SK-N-DZ (cell line): ENCODE measurements at places on chromosomes 12 and 14.

- DNase-seq: no peak
Measured at GRCh38 chr12:103768467-103769123, 72.4 kb downstream of the NT5DC3 start.

GRCh38 chr12:94900496-94900895, 103.0 kb downstream of the NDUFA12 start:
- no peak for DNase-seq

- peak; percentile 80 for DNase-seq
Measured at GRCh38 chr14:51283402-51284085, 43.5 kb downstream of the TMX1 start.

- no peak for DNase-seq
Measured at GRCh38 chr14:97838986-97839385, 1041.8 kb downstream of the VRK1 start.

GRCh38 chr14:100342195-100342594, 19.1 kb downstream of the SLC25A47 start:
- DNase-seq: no peak

- no peak for DNase-seq
Measured at GRCh38 chr14:91272341-91273272, 28.1 kb upstream of the GPR68 start.

DNA sequence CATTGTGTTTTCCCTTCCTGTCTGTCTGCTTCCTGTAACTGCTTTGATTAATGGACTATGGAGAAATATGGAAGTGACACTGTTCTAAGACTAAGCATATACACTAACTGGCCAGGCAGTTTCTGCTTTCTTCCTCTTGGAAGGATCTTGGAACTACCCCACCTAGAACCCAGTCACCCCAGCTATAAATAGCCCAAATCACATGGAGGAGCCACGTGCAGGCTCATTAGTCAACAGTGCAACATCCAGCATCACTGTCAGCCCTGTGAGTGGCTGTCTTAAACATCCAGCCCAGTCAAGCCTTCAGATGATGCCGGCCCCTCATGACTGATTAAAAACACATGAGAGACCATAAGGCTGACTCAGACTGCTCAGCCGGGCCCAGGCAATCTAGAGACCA, 39.2 kb downstream of the BCAT1 start:
- no peak for DNase-seq

DNA sequence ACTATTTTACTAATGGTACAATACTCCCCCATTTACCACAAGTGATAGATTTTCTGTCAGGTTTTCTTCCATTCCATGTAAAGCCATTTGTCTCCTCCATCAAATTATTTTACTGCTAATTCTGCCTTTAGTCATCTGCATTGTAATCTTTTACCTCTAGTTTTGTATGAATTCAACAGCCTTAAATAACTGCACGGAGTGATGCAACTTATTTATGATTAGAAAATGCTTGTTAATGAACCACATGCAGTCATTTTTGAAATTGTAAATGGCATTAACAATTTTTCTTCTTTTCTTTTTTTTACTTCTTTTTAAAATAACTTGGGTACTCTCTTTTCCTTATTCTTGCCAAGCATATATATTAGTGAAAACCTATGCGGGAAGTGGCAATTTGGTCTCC, 71.5 kb downstream of the RESF1 start:
- no peak for DNase-seq

DNA sequence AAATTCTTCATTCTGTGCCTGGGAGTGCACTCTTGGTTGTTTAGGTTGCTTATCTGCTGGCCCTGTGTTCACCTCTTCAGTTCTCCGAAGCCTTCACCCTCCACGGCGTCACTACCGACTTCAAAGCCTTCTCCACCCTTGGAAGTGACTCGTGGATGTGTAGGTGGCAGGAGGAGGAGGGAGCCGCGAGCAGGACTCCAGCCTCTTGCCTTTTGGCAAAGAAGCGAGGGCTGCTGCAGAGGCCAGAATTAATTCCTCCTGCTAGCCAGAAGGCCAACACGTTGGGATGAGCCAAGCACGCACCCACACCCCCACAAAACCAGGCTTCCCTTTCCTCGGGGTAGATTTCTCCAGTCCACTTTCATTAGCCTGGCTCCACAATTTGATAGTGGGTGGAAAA, 86.5 kb downstream of the TBX5 start:
- DNase-seq: no peak

DNA sequence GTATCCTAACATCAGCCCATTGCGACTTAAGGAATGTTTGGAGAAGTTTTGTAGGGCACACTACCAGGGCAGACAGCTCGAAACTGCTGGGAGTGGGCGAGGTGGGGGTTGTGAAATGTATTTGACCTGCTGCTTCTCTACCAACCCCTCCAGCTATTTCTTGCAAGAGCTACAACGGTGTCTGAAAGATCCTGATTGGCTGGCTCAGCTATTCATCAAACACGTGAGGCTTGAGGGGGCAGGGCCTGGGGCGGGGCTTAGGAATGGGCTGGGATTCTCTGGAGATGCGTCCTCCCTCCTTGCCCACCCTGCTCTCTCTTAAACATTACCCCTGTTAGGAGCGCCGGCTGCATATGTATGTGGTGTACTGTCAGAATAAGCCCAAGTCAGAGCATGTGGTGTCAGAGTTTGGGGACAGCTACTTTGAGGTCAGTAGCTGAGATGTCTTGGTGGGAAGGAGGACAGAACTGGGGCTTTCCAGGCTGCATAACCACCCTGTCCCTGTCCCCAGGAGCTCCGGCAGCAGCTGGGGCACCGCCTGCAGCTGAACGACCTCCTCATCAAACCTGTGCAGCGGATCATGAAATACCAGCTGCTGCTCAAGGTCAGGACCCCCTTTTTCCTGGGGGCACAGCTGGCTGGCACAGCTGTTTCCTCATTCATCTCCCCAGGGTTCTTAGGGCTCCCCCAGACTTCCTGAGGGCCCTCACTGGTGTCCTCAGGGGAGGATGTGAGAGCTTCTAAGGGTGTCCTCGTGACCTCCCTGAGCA, 3.1 kb downstream of the ARHGEF25 start:
- DNase-seq: no peak

DNA sequence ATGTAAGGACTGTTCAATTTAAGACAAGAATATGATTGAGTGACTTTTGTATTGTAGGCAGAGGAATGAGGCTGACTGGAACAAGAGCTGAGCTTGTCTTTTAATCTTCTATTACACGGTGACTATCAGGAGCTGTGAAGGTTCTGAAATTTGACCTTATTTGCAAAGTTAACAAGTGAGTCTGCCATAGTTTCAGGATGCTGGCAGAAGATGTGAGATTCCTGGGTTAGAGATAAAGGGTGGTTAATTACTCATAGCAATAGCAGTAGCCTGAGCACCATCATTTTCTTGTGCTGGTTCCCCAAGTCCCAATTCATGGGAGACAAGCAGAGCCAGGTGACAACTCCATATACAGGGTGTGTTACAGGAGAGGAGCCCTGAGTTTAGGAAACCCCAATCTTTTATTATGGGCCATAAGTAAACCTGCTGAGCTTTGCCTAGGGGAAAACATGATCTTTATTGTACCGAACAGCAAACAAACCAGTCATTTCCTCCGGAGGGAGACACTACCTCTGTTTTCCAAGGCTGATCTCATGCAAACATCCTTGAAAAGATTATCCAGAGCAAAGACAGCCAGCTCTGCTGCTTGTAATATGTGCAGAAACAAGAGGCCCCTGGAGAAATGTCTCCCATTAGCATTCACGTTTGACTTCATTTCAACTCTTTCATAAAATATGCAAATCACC, 51.7 kb upstream of the DDX11 start:
- no peak for DNase-seq

DNA sequence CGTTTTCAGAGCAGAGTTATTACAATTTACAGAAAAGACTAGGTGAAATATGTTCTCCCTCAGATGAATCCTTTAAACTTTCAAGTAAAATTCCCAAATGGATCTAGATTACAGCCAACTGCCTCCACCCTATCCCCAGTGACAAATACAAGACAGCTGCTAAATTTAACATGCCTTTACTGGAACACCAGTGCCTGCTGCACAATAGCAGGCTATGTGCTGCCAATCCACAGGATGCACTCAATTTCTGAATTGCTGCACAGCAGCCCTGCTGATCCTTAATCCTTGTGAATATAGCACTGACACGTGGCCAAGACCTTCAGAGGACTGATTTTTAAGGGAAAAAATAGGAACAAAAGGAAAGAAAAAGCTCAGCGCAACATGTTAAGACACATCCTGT, 128.9 kb downstream of the CCER1 start:
- DNase-seq: no peak

GRCh38 chr14:99685151-99685591, 1.1 kb downstream of the CYP46A1 start:
- DNase-seq: no peak

- DNase-seq: no peak
Measured at GRCh38 chr12:1929241-1929984, 11.0 kb upstream of the CACNA2D4 start.

GRCh38 chr14:70595443-70596185, 4.8 kb downstream of the MED6 start:
- no peak for DNase-seq

- no peak for DNase-seq
Measured at GRCh38 chr12:20175704-20176388, 192.5 kb upstream of the PDE3A start.

DNA sequence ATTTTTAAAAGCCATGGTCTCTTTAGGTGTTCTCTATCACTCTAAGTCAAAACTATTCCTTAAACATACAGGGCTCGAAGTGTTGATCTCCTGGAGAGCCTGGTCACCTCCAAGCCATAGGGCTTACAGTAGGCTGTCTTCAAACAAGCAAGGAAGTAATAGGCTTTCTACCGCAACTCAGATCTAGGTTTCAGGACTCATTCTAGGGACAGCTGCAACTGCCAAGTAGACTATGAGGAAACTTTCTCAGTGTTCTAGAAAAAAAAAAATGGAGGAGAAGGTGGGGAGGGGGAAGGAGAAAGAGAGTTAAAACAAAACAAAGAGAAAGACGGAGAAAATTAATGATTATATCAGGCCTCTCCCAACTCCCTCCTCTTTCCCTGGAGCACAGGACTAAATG, 106.9 kb upstream of the ETV6 start:
- no peak for DNase-seq

- DNase-seq: no peak
Measured at GRCh38 chr12:728781-729180, 23.6 kb upstream of the WNK1 start.

- DNase-seq: no peak
Measured at GRCh38 chr12:10563966-10564365, 49.4 kb downstream of the MAGOHB start.

DNA sequence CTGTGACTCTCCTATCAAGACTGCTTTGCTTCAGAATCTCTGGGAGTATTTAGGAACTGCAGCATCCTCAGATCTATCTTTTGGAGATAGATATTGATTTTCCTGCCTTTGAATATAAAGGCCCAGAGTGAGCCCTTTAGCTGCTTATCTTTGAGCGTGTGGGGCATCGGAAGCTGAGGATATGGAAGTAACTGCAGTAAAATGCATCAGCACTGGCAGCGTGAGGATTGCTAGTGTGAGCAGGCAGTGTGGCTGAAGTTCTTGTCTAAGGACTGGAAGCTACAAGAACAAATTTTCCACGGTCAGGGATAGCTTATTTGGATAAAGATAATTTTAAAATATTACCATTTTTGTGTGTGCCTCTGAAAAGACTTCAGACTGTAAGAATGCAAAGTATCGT, 474.7 kb downstream of the NPAS3 start:
- no peak for DNase-seq

DNA sequence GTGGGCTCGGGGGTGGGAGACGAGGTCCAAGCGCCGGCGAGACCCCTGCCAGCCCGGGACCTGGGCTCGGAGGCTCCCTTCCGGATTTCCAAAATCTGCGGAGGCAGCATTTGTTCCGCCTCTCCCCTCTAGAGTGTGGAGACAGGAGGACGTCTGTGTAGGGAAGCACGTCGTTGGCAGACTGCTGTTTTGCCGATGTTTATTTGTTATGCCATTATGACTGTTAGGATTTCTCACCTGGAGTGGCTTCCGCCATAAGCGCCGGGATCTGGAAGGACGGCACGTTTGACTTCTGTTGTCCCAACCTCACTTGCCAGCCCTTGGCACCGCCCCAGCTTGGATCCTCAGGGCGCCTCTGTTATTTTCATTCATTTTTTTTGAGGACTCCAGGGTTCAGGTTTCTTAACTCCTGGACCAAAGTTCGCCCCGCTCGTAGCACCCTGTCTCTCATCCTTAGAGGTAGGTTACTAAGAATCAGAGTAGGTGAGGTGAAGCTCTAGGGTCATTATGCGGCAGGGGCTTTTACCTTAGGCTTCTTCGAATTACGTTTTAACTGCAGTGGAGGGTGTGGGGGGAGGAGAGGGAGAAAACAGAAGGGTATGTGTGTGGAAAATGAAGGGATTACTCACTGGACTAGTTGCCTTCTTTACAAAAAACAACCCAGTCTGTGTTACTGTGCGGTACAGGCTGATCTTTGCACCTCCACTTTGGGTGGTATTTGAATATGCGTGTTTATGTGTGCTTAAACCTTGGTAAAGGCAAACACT, 547 bp upstream of the PYGL start:
- DNase-seq: no peak

DNA sequence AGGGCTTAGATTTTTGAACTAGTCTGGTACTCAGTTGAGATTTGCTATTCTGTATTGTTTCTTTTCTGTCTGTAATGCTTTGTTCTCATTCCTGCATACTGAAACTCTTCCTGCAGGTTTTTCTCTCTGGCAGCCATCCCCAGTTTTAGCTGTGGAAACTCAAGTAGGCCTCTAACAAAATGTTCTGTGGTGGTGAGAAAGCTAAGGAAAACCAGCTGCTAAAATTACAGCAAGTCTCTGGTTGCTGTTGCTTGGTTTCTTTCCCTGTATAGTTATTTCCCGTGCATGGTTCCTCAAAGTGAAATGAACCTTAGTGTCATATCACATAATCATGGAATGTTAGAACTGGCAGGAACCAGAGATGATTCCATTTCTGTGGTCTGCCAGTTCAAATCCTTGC, 442.5 kb downstream of the NRXN3 start:
- no peak for DNase-seq

- no peak for DNase-seq
Measured at GRCh38 chr12:88574278-88574677, 6.0 kb downstream of the KITLG start.

DNA sequence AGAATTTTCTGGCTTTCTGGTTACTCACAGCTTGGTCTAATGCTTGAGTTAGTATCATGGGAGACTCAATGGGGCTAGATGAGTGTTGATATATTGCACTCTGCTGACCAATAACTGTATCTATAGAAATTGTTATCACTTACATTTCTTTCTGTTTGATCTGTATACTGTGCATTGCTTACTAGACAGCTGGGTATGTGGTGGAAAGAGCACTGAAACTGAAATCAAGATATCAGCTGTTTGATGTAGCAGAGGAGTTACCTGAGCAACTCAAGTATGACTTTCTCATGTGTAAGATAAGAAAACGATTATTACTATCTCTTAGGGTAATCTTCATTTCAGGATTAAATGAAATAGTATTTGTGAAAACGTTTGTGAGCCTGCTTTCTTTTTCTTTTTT, 183.0 kb downstream of the SLC15A5 start:
- no peak for DNase-seq

GRCh38 chr14:29654901-29655550, 272.6 kb downstream of the PRKD1 start:
- no peak for DNase-seq

GRCh38 chr14:58415636-58416547, 11.4 kb downstream of the TIMM9 start:
- DNase-seq: no peak

GRCh38 chr12:48279101-48279500, 71.6 kb downstream of the ZNF641 start:
- DNase-seq: no peak

- DNase-seq: peak; percentile 62
Measured at GRCh38 chr12:80412343-80412953, 31.6 kb upstream of the PTPRQ start.

- no peak for DNase-seq
Measured at GRCh38 chr14:54026671-54027070, 70.0 kb upstream of the BMP4 start.
